ENCODE measurements at places on chromosomes 5 and 9.

DNA sequence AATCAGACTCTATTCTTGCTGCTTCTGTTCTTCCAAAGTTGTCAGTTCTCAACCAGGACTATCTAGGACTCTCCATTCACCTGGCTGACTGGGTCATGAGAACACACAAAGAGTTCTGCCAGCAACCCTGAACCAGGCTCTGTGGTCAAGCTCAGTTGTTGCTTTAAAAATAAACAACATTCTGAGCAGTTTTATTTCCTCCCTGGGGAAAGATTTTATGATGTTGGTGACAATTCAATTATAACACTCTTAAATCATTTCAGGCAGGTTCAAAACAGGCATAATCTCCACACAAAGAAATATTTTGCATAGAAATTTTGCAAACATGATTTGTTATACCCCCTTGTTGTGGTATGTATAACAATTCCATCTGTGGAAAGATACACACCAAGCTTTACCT lies 36.0 kb downstream of the FTMT start:
- no peak for DNase-seq

DNA sequence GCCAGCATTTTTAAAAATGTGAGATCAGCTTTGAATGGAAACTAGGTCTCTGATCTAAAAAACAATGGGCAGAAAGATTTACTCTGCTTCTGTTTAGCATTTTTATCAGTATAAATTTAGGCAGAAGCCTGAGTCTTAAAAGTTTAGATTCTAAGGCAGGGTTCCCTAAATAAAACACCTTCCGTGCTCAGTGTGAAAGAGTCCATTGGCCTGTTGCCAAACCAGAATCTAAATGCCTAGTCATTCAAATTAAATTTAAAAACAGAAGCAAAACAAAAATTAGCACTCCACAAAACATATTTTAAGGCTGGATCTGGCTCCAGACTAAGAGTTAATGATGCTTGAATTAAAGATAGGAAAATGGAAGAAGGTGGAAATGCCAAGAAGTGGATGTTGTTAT lies 4.5 kb downstream of the TYRP1 start:
- DNase-seq, result no peak

DNA sequence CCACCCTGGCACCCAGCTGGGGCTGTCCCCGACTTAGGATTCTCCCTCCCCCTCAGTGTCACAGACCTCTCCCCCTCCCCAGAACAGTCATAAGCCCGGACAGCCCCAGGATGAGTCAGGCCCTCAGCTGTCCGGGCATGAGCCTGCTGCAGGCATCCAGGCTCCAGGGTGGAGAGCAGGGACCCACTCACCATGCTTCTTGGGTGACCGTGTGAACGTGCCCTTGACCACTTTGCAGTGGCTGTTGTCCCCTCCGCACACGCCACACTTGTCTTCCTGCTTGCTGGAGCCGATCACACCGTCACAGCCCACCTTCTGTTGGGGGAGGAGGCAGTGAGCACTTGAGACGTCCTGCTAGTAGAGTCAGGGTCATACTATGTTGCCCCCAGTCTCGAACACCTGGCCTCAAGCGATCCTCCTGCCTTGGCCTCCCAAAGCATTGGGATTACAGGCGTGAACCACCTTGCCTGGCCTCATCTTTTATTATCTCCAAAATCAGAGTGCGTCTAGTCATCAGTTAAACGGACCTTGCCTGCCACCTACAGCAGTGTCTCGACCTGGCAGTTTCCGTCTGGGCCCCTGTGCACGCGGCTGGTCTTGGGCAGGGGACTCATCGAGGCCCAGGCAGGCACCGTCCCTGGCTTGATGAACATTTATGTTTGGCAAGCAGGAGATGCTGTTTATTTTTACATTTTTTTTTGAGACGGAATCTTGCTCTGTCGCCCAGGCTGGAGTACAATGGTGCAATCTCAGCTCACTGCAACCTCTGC lies 72.6 kb downstream of the ZNF354C start:
- DNase-seq, result no peak

DNA sequence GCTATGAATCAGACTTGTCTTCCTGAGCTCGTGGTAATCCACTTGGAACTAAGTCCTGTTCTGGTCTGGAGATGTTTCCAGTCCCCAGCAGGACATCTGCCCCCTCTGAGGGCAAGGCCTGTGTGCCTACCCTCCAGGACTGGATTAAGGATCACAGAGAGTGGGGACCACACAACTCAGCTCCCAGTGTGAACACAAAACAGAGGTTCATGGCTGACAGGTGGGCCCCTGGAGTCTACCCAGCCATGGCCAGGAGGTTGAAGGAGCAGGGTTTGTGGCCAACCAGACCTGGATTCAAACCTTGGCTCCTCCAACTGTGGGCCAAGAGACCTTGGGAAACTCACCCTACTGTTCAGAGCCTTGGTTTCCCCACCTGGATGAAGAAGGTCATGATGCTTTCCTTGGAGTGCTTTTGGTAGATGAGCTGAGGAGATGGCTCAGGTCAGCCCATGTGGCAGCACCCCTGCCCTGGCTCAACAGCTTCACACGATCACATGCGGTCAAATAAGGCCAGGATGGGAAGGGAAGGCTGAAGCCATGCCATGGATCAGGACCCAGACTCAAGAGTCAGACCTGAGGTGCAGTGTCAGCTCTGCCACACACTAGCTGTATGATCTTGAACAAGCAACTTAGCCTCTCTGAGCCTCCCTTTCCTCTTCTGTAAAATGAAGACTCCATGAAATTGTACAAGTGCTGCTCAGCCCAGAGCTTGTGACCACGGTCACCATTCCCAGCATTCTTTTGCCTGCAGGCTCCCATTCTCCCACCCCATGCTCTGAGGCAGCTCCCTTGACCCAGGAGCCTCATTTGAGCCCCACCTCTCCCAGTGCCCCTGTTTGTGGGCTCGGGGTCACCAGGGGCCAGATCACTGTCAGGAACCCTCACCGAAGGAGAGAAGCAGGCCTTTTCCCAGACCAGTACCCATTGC lies 27.3 kb upstream of the ANGPTL2 start:
- DNase-seq, result no peak

DNA sequence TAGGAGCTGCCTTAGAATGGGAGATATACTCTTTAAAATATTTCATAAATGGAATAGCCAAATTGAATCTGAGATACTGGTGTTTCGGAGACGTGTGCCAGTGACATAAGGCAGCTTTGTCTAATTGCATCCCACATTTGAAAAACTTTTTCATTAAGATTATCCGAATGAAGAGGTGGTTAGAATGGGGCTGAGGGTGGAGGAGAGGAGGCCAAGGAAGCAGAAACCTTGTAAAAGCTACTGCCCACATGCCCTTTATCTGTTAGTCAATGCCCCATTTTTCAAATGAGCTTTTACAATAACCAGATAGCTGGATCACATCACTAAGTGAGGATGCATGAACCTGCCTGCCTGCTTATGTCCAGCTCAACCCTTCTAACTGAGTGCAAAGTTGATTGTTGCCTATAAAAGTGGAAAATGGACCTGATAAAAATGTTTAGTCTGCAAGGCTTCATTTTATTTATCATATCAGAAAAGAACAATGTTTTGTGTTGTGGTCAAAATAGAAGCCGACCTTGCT lies 34.8 kb downstream of the SNX24 start:
- no peak for DNase-seq

DNA sequence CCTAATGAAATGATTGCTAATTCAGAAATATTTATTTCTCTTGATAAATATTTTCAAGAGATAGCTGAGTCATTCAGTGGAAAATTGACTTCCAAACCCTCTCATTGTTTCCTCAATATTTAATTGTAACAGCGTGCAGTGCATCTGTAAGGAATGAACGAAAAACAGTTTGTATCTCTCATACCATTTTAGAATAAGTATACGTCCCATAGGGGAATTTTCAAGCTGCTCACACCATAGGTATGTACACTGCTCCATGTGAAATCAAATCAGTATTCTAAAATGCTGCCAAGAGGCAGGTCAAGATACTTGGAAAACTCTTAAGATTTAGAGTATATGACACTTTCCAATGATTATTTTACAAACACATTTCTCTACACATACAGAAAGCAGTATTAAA lies 202.2 kb downstream of the ARL15 start:
- no peak for DNase-seq

- no peak for DNase-seq
Measured at GRCh38 chr5:8376478-8376877, 507.5 kb downstream of the MTRR start.

DNA sequence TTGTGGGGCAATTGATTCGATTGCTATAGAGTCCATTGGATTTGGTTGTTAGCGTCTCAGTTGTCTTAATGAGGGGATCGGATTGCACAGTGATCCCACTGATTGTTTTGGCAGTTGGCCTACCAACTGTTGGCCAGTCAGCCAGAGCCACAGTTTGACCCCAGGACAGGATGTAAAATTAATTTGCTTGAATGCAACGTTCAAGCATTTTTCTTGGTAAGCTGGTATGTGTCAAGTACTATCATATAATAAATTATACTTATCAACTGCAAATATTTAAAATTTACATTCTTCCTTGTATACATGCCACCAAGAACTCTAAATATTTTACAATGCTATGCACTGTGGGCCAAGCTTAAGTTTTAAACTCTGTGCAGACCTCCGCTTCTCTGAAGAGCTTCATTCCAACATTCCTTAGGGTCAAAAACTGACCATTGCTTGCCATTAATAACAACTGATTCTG lies 80.4 kb upstream of the OSMR start:
- DNase-seq, result no peak

DNA sequence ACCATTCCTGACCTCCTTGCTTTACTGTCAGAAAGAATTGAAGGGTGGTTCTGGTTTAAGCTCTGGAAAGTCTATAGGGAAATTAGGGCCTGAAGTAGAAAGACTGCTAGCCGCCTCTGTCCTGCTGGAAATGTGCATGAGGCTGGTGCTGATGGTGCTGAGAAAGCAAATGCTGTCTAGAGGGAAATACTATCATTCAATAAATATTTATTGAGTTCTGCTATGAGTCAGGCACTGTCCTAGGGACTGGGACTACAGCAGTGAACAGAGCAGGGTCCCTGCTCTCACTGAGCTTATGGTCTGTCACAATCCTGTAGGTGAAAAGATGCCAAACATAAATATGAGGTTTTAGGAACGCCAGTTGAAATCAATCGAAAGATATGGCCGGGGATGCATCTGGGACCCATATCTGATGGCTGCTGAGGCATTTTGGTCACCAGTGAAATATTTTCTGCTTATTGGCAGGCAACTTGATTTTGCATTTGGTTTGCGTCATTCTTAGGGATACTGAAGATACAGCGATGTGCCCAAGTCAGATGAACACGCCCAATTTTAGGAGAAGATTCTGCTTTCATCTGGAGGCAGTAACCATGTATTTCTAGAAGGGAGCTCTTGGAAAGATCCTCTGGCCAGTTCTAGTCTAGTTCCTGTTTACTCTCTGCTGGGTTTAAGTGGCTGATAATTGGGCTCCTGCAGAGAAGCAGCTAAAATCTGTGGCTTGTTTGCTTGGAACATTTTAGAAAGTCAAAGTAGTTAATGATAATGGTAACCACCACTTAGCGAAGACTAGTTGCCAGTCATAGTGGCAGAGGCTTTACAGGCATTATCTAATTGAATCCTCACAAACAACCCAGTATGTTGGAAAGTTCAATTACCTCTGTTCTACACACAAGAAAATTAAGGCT lies 73.3 kb downstream of the INSYN2B start:
- DNase-seq, result no peak

DNA sequence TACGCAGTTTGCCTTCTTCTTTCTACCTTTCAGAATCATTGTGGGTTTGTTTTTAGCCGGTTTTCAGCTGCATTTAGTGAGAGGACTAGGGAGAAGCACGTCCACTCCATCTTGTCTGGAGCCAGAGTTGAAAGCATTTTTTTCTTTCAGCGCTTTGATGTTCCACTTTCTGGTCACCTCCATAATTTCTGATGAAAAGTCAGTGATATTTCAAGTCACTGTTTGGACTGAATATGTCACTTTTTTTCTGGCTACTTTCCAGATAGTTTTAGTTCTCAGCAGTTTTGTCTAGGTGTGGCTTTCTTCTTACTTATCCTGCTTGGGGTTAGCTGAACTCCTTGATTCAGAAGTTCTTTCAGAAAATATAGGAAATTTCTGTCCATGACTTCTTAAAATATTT lies 123.9 kb upstream of the IER5L start:
- DNase-seq, result no peak

DNA sequence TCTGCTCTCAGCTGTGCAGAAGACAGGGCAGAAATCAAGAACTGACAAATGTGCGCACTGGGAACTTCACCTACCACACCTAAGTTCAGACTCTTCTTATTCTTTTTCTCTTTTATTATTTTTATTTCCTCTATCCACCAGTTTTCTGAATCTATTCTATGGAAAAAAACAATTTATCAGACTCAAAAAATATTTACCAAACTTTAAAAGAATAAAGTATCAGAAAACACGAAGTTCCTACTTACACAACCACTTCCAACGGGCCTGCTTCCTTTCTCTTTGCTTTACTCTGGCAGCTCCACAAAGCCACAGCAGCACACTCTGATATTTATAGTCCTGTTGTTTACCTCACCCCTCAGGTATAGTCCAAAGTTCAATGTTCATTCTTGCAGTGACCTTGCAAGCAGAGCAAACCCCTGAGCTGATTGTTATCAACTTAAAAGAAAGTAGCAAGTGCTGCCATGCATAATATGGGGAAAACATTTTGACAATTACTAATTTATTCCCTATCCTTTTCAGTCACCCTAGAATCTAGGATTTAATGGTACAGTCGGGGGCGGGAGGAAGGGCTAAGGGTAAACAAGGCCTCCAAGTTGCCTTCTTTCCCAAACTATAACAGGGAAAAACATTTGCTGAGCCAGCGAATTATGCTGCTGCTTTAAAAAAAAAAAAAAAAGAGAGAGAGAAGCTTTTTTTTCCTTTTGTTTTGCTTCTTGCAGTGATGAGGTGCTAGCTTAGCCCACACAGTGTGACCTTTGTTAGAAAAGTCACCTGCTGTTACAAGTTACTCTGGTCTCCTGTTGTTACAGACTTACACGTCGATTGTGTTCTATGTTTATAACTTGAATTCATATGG lies at the start of gene SELENOP:
Gene SELENOP, minus strand, starts transcription at position 302 of the 856 bp plus-strand sequence. CDS start 3,539 bp downstream, outside the sequence.
- DNase-seq, result no peak

- DNase-seq, result no peak
Measured at GRCh38 chr5:50697739-50698138, 31.3 kb downstream of the PARP8 start.

DNA sequence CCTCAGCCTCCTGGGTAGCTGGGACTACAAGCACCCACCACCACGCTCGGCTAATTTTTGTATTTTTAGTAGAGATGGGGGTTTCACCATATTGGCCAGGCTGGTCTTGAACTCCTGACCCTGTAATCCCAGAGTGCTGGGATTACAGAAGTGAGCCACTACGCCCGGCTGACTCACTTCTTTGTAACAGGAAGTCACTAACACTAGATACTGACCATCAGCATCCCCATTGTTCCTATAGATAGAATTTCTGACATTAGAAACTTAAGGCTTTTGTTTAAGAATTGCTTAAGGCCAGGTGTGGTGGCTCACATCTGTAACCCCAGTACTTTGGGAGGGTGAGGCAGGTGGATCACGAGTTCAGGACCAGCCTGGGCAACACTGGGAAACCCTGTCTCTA lies 42.2 kb downstream of the LEAP2 start:
- no peak for DNase-seq

GRCh38 chr5:127683008-127683407 lies 20.2 kb upstream of the CCDC192 start:
- no peak for DNase-seq

- peak; percentile 35 for DNase-seq
Measured at GRCh38 chr9:98807070-98807813, at the start of gene GALNT12. GALNT12 (plus strand) TSS chr9:98807670; CDS start chr9:98807699, 29 bp downstream.

Data from stimulated activated CD8-positive, alpha-beta memory T cell treated with anti-CD3 and anti-CD28 coated beads, Interleukin-15, amount 100 ng/mL, for 24 hours (primary cell).